ENCODE measurements at places on chromosomes 16 and 17.

GRCh38 chr17:72692676-72693075, 399.8 kb downstream of the SLC39A11 start:
- DNase-seq = no peak

DNA sequence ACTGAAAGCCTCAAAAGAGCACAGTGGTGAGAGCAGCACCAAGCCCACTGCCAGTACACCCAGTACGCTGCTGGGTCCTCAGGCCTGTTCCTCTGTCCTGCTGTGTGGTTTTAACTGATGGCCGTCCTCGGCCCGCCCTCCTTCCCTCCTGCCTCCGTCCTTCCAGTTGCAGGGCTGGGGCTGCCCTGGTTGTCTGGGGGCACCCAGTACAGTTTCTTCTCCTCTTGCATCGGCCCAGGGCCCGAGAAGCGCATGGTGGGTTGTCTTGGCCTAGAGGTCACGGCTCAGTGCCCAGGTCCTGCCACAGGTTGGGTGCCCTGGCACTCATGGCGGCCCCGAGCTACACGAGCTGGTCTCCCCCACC, 70.8 kb upstream of the KCTD5 start:
- DNase-seq = no peak

- DNase-seq = no peak
These were observed 72.0 kb upstream of the CHMP6 start for GRCh38 chr17:80919331-80920311.

GRCh38 chr17:45269912-45270311, 8.0 kb upstream of the SPATA32 start:
- no peak for DNase-seq

- no peak for DNase-seq
These were observed 48.8 kb upstream of the CDH3 start for GRCh38 chr16:68596266-68596665.

GRCh38 chr16:82681592-82681991, 54.8 kb downstream of the CDH13 start:
- no peak for DNase-seq

DNA sequence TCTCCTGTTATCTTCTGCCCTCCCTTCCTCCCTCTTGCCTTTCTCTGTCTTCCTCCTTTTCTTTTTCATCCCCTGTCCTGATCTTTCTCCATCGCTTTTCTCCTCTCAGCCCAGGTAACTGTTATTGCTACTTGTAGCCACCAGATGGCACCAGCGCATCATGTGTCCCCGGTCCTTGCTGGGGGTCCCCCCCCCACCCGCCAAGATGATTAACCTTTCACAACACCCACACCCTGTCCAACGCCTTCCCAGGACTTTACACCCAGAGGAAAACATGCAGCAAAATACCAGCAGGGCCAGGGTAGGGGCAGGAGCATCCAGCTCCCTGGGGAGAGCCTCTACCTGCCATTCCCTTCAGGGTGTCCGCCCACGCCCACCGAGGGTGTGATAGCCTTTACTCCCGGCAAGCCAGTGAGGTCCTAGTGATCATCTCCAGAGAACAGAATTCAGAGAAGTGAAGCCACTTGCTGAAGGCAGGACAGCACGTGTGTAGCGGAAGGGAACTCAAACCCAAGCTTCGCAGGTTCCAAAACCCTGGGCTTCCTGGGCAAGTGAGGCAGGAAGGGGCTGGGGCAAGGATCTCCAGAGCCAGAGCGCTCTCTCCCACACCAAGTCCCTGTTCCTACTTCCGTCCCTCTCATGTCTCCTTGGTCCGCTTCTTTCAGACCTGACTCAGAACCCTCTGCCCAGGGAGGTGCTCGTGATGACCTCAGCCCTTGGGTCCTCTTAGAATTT, 13.4 kb upstream of the TAC4 start:
- DNase-seq = peak; percentile 60

- DNase-seq = no peak
These were observed 39.0 kb downstream of the CCDC182 start for GRCh38 chr17:57705921-57706695.
